ENCODE measurements at places on chromosomes 2 and 18.

DNA sequence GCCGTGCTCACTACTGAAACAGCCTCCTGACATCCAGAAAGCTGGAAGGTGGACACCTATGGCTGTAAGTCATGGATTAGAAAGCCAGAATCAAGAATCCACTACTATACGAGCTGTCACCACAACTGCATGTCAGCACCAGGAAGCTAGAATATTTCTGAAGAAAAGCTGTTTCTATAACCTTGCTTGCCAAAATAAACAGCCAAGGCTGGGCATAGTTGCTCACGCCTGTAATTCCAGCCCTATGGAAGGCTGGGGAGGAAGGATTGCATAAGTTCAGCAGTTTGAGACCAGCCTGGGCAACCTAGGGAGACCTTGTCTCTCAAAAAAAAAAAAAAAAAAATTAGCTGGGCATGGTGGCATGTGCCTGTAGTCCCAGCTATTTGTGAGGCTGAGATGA, 96.3 kb upstream of the GAREM1 start:
- DNase-seq, result no peak

DNA sequence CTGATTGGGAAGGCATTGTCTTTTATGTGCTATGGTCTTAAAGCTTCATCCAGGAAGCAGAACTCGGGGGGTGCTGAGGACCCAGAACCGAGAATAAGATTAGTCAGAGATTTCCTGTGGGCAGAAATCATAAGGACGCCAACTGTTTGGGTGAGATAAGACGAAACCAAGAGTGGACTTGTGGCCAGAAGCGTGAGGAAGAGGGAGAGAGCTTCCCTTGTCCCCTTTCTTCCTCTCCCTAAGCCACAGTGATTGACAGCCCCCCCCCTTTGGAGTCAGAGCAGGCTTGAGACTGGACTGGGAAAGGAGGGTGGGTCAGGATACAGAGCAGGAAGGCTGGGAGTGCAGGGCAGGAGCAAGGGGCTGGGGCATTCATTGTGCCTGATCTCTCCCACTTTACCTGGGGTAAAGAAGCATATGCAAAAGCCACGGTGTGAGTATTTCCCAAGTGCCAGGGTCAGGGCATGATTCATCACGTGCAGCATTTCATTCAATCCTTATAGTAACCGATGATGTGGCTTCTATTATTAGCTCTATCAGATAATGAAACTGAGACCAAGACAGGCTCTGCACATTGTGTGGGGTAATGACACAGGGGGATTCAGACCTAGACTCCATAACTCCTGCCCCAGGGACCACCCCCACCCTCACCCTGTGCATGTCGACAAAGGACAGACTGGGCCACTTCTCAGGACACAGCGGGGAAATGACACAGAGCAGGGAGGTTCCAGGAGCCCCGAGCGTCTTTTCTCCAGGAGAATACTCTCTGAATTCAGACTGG, 3.0 kb upstream of the IL1RN start:
- DNase-seq, result no peak

DNA sequence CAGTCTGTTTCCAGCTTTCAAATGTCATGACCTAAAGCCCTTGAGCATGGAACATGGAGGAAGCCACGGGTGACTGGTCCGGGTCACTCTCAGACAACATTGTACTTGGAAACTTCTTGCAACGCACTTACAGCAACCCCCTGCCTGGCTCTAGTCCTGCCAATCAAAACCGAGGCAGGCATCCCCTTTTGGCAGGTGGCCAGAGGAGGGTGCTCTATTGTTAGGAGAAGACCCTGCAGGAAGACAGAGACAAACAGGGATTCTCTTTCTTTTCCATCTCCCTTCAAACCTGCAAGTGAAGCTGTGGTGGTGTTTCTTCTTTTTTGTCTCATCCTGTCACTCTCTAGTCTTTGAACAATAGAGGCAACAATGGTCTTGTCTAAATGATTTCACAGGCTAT, 667.2 kb downstream of the ZEB2 start:
- DNase-seq, result no peak

DNA sequence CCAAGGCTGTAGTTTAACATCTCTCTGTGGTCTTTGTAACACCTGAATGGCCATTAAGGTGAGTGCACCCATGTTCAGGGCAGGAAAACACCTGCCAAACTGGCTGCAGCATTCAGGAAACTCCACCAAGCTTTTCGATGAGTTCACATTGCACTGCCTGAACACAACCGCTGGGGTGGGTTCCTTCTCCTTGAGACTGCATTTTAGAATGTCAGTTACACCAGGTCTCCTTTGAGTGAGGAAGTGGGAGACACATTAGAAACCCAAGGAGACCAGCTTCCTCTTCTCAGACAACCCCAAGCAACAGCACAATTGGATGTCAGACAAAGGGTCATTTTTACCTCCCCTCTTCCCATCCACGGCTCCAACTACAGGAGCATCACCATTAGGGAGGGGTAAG, 35.2 kb downstream of the CYRIA start:
- DNase-seq, result no peak

GRCh38 chr18:70499218-70499691, 210.4 kb downstream of the SOCS6 start:
- DNase-seq, result no peak

- DNase-seq, result no peak
Observed at GRCh38 chr2:134226601-134227000, 27.3 kb upstream of the MGAT5 start.

GRCh38 chr2:198700319-198700718, 757.4 kb downstream of the SATB2 start:
- no peak for DNase-seq

- no peak for DNase-seq
Observed at GRCh38 chr18:58896734-58897508, 32.2 kb downstream of the ZNF532 start.

- DNase-seq, result no peak
Observed at GRCh38 chr2:16296331-16297250, 356.2 kb downstream of the MYCN start.

DNA sequence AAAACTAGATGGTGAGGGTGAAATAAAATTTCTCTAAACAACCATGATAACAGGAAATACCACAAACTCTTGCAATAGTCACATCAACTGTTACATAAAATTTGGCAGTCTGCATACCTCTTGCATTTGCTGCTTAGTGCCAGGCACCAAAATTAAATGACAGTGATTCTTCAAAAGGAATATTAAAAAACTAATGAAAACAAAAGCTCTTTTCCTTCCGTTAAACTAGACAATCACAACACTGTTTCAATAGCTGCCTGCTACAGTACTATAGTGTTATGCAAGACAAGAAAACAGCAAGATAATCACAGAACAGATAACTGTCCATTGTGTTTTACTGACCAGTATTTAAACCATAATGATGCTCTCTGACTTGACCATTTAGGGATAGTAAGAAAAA, 239.0 kb upstream of the SMAD7 start:
- no peak for DNase-seq

GRCh38 chr18:69364930-69365329, 35.8 kb upstream of the DOK6 start:
- DNase-seq, result no peak
